ENCODE measurements at places on chromosomes 4 and X.

DNA sequence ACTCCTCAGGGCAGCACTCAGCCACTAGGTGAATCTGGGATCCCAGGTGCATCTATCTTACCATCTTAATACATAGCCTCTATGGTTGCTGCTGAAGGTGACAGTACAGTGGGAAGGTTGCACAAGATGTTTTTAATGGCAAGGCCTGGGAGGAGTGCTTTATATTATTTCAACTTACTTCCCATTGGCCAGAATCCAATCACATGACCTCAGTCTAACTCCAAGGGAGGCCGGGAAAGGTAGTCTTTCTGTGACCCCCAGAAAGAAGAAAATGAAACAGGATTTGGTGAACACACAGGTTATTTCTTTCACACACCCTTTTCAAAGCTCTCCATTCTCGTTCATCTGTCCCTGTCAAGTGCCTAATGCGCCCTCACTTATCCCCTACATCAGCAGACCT lies 189.1 kb upstream of the ATP6AP2 start:
- no peak for DNase-seq

- no peak for DNase-seq
Measured at GRCh38 chr4:25007598-25007997, 23.1 kb downstream of the LGI2 start.

- no peak for DNase-seq
Measured at GRCh38 chr4:76984127-76984526, 34.6 kb downstream of the SEPTIN11 start.

GRCh38 chr4:174244441-174244840 lies 39.0 kb downstream of the FBXO8 start:
- no peak for DNase-seq

- DNase-seq = no peak
Measured at GRCh38 chrX:45845142-45845541, 644.5 kb upstream of the DIPK2B start.

All from brain microvascular endothelial cell (primary cell).